ENCODE measurements at places on chromosomes 16 and 17.

DNA sequence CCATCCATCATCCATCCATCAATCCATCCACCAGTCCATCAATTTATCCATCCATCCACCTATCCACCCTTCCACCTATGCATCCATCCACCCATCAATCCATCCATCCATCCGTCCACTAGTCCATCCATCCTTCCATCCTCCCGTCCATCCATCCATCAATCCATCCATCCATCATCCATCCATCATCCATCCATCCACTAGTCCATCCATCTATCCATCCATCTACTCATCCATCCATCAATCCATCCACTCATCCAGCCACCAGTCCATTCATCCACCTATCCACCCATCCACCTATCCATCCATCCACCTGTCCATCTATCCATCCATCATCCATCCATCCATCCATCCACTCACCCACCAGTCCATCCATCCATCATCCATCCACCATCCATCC, 39.9 kb upstream of the SSTR5 start:
- no peak for DNase-seq

DNA sequence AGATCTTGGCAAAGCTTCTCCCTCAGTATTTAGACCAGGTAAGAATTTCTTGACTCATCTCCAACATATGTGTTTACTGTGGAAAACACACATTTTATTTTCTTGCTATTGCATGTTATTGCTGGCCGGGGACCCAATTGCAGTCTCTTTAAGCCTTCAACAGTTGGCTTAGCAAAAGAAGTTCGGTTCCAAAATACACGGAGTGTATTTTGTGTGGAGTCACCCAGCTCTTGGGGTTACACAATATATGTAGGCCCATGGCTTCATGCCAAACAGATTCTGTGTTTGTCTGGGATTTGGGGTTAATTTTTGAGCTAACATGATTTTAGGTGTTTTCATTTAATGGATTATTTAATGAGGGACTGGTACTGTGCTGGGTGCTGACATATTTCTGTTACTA, 4.0 kb downstream of the ALDH3A2 start:
- no peak for DNase-seq

- DNase-seq: peak; percentile 78
Observed at GRCh38 chr16:12801511-12802042, 2.1 kb downstream of the CPPED1 start.

DNA sequence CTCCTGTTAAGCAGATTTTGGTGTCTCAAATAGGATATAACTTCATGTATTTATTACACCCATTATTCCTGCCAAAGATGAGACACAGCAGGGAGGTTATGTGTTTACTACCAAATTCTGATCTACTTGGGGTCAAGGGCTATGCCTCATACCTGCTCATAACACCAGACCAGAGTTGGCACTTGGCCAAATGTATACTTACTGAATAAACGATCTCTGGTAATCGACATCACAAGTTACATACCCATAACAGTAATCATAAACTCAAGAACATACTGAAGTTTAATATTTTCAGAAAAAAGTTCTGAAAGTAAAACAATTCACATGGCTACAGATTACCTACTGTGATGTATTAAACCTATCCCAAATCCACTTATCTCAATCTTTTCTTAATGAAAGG, 2.9 kb downstream of the TMEM170A start:
- DNase-seq: no peak

GRCh38 chr16:75231570-75231969, 12.8 kb downstream of the CTRB1 start:
- no peak for DNase-seq

DNA sequence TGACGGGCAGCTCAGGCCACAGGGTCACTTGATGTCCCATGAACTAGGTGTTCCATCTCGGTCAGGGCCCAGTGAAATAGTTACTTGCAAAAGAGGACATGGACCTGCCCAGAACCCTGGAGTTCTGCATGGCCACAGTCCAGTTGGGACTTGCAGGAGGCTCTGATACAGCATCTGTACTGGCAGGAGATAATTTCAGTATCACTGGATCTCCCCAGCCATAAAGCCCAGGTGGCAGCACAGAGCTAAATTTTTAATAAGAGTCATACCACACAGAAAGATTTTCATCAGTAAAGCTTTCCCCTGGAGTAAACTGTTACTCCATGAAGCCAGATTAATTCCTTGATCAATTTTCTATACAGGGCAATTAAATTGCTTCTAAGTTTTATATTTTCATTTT, 18.0 kb upstream of the SLC16A5 start:
- DNase-seq: no peak

DNA sequence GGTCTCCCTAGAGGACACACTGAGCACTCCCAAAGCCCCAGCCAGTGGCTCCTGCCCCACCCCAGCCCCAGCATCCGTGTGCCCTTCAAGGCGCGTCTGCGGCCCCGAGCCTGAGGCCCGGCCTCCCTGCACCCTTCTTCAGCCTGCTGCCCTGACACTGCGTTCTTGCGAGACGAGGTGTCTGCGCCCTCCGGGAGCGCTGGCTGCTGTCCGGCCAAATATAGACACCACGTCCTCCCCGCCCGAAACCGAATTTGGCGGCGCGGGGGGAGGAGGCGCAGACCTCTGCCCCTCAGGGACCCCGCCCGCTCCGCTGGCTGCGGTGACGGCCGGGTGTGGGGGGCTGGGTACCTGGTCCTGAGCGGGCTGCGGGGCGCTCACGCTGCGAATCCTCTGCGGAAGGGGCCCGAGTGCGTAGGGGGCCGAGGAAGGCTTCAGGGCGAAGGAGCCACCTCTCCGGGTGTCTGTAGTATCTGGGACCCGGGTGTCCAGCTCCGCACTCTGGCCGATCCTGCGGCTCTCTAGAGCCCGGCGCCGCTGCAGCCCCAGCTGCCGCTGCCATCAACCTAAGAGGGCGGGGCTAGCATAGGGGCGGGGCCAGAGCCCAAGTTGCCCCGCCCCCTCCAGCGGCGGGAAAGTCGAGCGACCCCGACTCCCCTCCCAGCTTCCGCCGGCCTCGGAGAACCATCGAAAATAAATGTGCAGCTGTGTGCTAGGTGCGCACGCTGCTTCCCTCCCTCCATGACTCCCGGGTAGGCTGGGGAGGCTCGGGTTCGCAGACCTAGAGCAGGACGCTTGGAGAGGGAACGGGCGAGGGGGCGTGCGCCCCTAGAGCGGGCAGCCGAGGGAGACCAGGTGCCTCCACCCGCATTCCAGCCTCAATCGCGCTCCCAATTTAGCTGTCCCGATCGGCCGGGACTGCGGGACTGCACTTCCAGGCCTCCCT, at the start of gene CORO6:
TSS of gene CORO6 (minus strand) at position 576 of the 946 bp plus-strand sequence. CDS start 1,491 bp downstream, outside the sequence.
- DNase-seq: no peak

DNA sequence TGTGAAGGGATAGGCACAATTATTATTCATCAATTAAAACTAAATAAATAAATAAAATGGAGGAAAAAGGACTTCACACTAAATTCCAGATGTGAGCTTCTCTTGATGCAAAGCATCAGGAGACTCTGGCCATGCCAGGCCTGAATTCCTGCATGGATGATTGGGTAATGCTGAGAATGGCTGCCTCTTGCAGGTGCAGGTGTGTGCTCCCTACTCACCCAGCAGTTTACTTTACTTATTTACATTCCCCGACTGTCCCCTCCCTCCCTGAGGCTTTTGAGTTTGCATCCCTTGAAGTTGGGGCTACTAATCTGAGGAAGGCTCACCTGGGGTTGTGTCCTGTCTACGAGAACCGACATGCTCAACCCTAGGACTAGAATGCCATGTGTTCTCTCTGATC, 200.4 kb downstream of the SHISA9 start:
- no peak for DNase-seq

DNA sequence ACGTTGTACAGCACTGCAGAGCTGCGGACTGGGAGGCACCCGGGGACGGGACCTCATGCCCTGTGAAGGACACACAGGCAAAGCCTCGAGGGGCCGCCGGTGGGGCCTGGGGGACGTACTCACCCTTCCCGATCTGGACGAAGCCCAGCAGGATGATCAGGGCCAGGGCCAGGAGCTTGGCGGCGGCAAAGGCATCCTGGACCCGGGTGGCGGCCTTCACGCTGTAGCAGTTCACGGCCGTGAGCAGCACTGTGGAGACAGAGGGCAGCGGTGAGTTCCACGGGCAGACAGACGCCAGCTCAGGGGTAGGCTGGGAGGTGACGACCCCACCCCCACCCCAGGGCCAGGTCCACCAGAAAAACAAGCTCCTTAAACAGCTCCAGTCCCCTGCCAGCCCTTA, 17.7 kb downstream of the SLC7A5 start:
- no peak for DNase-seq

DNA sequence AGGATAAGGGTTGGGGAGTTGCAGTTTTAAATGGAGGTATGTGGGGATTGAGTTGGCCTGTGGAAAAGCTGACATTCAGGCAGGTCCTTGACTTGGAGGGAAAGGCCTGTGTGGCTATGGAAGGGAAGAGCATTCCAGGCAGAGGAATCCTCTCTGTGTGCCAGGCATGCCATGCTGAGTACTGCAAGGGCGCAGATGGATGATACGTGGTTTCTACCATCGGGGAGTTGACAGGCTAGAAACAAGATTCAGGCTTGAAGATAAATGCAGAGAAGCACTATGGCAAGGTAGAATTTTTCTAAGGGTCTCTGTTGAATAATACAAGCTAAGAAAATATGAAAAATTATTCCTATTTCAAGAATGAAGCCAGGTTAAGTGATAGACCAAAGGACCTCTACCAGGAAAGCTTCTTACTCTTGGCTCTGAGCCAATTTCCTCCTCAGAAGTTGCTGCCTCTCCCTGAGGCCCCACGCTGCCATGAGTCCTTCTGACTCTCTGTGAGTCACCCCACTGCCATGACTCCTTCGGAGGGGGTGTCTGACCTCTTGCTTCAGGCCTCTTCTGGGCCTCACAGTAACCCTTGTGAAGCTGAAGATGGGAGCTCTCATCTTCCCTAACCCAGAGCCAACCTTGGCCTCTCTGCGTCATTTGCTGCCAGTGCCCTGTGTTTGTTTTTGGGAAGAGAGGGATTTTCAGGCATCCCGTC, 75.8 kb downstream of the WNT3 start:
- peak; percentile 56 for DNase-seq

DNA sequence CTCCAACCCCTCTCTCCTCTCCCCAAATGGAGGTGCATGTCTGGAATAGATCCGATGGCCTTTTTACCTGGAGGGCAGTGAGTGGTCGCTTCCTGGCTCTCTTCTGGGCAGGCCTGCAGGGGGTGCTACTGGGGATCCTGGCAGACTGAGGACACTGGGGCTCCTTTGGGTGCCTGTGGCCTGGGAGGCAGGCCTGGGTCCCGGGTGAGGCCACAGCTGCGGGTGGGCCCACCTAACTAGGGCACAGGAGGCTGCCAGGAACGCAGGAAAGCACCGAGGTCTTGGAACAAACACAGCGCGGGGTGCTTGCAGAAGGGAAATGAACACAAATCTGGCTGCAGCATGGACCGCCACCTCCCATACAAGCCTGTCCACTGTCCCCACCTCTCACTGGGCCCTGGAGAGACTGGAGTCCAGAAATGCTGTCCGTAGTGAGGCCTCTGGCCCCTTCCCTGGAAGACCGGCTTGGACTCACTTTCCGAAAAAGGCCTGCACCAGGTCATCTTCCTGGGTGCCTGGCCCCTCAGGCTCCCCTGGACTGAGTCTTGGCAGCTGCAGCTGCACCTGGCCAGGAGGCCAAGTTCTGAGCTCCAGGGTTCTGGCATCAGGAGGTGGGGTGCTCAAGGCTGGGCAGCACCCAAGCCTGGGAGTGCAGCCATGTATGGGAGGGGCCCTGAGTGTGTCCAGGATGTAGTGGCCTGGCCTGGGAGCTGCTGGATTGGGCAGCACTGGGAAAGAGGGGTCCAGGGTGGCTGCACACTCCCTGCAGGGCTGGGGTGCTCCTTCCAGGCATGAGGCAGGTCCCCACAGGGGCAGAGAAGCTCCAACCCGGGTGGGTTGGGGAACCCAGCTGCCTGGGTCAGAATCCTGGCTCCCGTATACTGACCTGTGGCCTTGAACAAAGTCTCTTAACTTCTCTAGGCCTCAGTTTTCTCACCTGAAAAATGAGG, 195.1 kb downstream of the IRF8 start:
- DNase-seq: no peak

GRCh38 chr17:60926466-60927183, 249.0 kb downstream of the BCAS3 start:
- DNase-seq: no peak

- DNase-seq: no peak
Observed at GRCh38 chr17:64519601-64520000, 12.8 kb downstream of the CEP95 start.

All from epithelial cell of proximal tubule (primary cell).